ENCODE measurements at places on chromosomes 3 and 15.

DNA sequence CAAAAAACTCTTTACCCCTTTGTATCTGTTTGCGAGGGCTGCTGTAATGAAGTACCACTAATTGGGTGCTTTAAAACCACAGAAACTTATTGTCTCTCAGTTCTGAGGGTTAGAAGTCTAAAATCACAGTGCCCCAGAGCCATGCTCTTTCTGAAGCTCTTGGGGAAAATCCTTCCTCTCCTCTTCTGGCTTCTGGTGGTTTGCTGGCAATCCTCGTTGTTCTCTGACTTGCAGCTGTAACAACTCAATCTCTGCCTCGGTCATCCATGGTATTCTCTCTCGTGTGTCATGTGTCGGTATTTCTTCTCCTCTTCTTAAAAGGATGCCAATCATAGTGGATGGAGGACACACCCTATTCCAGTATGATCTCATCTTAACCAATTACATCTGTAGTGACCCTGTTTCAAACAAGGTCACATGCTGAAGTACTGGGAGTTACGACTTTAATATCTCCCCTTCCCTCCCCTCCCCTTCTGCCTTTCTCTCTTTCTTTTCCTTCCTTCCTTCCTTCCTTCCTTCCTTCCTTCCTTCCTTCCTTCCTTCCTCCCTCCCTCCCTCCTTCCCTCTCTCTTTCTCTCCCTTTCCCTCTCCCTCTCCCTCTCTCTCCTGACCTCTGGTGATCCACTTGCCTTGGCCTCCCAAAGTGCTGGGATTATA, 6.5 kb upstream of the ARL8B start:
- no peak for DNase-seq

DNA sequence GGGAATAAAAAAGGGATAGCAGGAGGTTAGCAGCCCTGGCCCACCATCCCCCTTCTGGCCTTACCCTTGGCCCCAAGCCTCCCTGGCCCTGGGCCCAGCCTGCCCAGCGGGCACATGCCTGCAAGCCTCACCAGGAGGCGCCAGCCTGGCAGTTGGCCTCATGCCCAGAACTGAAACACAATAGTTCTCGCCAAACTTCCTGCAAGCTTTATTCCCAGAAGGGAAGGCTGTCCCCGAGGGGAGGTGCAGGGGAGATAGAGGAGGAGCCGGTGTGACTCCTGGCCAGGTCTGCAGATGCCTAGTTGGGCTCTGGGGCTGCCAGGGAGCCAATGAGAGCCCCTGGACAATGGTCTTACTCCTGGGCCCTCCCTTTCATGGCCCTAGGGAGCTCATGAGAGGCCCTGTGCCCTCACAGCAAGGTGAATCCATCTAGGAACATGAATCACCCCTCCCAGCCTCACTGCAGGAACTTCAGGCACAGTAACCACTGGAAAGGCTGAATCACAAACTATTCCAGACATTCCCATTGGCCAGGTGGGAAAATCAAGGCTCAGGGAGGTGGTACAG, 4.0 kb downstream of the CCDC33 start:
- peak; percentile 29 for DNase-seq

GRCh38 chr15:68626283-68626682, 47.5 kb downstream of the CORO2B start:
- DNase-seq = no peak

- DNase-seq = no peak
Observed at GRCh38 chr3:46659285-46659684, 34.2 kb downstream of the ALS2CL start.

- DNase-seq = no peak
Observed at GRCh38 chr3:14204515-14205284, 26.1 kb downstream of the LSM3 start.

DNA sequence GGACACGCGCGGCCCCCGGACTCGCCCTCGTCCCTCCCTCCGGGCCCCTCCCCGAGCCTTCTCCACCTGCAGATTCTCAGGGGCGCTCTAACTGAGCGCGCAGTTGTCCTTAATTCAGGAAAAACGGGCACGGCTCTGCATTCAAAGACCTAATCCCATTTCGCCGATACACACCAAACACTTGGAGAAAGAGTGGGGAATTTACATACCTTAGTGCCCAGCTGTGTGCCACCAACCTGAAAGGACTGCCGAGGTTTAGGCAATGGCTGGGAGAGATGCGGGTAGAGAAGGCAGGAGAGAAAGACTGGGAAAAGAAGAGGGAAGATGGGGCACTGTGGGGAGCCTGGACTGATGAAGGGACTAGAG, 21.8 kb downstream of the IGDCC3 start:
- no peak for DNase-seq

- no peak for DNase-seq
Observed at GRCh38 chr3:43296565-43296964, 10.2 kb downstream of the SNRK start.

- peak; percentile 80 for DNase-seq
Observed at GRCh38 chr3:188947401-188948280, 224.1 kb upstream of the TPRG1 start.

GRCh38 chr3:26559227-26559626, 63.3 kb upstream of the LRRC3B start:
- DNase-seq = no peak

DNA sequence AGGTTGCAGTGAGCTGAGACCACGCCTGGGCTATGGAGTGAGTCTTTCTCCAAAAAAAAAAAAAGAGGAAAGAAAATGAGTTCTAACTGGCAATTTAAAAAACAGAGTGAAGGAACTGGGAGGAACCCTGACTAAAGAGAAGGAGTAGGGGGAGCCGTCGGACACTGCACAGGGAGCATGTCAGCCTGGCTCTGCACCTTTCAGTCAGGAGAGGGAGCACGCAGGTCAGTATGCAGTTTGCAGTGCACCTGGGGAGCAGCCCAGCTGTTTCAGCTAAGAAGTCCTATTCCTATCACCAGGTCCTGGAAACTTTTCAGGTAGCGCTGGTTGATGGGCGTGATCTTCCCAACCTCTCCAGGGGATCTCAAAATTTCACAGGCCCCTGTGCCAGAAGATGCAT, 14.9 kb upstream of the ZXDC start:
- no peak for DNase-seq

DNA sequence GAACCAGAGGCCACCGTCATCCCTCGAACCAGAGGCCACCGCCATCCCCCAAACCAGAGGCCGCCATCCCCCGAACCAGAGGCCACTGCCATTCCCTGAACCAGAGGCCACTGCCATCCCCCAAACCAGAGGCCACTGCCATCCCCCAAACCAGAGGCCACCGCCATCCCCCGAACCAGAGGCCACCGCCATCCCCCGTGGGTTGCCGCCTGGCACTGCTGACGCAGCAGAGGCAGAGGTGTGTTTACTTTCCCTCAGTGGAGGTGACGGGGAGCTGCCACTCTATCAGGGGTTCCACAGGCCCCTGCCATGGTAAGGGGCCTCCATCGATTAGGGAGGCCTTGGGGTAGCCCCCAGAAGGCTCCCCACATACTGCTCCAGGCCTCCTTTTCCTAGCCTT, 1.5 kb downstream of the IQSEC1 start:
- DNase-seq = no peak

- no peak for DNase-seq
Observed at GRCh38 chr3:193149998-193150397, 91.0 kb upstream of the PLAAT1 start.

GRCh38 chr15:80982205-80982604, 7.4 kb downstream of the MESD start:
- no peak for DNase-seq
